ENCODE measurements at places on chromosomes 3 and 15. TPM values are rescaled to one million over a fixed set of nuclear protein-coding genes. Genes with fewer than 3 reads are reported as not detected.

RASGRP1 gene
- total RNA-seq = 6.2 TPM

ZBBX gene
- total RNA-seq = not detected

MST1R gene
- 0.96 TPM for total RNA-seq

HCLS1 gene
- total RNA-seq = 1.7 TPM

RLBP1 gene
- total RNA-seq = not detected

CCDC51 gene
- 25.3 TPM for total RNA-seq

TICRR gene
- total RNA-seq = 3.7 TPM

RTP3 gene
- total RNA-seq = not detected

CISH gene
- 0.28 TPM for total RNA-seq

GOLGA6L2 gene
- total RNA-seq = not detected

LRCH3 gene
- 32.4 TPM for total RNA-seq

GABRG3 gene
- total RNA-seq = not detected

RTP4 gene
- 0.58 TPM for total RNA-seq

SEC61A1 gene
- 339 TPM for total RNA-seq

CACNA2D3 gene
- total RNA-seq = 0.85 TPM

EPHB3 gene
- total RNA-seq = 3.1 TPM

DNAJB11 gene
- total RNA-seq = 76.7 TPM

FRMD5 gene
- 14.9 TPM for total RNA-seq

AGTR1 gene
- total RNA-seq = 2.3 TPM

CORO2B gene
- 12.3 TPM for total RNA-seq

GOLGA6L9 gene
- total RNA-seq = 0.77 TPM

KLHL40 gene
- not detected for total RNA-seq

GMPS gene
- 95.7 TPM for total RNA-seq

MUC20 gene
- total RNA-seq = 0.38 TPM

DPPA4 gene
- under 0.01 TPM for total RNA-seq

TADA3 gene
- 65.2 TPM for total RNA-seq

POLR2M gene
- 319 TPM for total RNA-seq

CLRN1 gene
- not detected for total RNA-seq

SOX2 gene
- total RNA-seq = not detected

HRG gene
- total RNA-seq = not detected

ROPN1B gene
- not detected for total RNA-seq

SUSD5 gene
- 11.3 TPM for total RNA-seq

IL17RE gene
- total RNA-seq = 0.56 TPM

LRRIQ4 gene
- total RNA-seq = 0.19 TPM

GXYLT2 gene
- 13.6 TPM for total RNA-seq

DLL4 gene
- total RNA-seq = 0.28 TPM

SMAD6 gene
- total RNA-seq = 24.0 TPM

SEC22C gene
- total RNA-seq = 69.2 TPM

SELENOK gene
- total RNA-seq = 38.9 TPM

ATP13A5 gene
- not detected for total RNA-seq

ANKUB1 gene
- not detected for total RNA-seq

ACAA1 gene
- total RNA-seq = 53.1 TPM

ITIH1 gene
- 0.56 TPM for total RNA-seq

CCPG1 gene
- total RNA-seq = 57.7 TPM

AEN gene
- 54.7 TPM for total RNA-seq

ONECUT1 gene
- not detected for total RNA-seq

HYAL1 gene
- 0.96 TPM for total RNA-seq

All from regular cardiac myocyte (primary cell).